Cerebellar nuclear complex (tissue), 1 donor: ENCODE measurements at places on chromosomes 2 and 18.

- DNase-seq, result no peak
Measured at GRCh38 chr2:3001615-3002560, 375.7 kb downstream of the EIPR1 start.

DNA sequence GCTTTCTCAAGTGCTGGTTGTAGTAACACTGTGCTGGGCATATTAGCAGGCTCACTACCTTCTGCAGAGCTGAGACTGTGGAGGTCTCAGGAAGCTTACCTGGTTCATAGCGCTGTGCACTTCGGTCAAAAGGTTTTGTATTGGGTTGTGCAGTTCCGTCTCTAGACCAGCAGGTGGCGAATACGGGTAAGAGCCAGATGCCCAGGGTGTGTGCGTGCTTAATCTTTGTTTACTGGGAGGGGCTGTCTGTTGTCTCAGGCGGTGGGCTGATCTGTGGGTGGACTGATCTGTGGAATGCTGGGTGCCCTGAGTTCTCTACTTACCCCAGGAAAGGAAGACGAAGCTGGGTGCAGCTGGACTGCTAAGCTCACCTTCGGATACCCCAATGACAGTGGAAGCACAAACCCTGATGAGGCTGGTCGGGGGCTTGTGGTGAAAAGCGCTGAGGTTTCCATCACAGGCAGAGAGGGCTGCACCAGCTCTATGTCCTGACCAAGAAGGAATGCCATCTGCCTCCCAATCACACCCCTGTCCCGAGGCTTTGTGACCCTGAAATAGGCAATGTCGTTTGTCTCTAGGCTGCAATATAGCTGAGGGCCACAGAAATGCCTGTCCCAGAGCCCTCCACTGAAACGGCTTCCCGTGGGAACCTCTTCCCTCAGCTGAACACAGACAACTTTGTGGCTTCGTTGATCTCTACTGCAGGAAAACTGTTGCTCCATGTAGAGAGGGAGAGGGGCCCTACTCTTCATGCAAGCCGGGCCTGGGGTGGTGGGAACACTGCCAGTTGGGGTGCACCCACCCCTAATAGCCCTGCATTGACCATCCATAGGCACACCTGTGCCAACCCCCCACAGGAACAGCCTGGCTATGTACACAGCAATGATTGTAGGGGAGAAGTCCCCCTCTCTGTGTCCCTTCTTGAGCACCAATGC, 45.9 kb upstream of the FAM117B start:
- DNase-seq, result no peak

DNA sequence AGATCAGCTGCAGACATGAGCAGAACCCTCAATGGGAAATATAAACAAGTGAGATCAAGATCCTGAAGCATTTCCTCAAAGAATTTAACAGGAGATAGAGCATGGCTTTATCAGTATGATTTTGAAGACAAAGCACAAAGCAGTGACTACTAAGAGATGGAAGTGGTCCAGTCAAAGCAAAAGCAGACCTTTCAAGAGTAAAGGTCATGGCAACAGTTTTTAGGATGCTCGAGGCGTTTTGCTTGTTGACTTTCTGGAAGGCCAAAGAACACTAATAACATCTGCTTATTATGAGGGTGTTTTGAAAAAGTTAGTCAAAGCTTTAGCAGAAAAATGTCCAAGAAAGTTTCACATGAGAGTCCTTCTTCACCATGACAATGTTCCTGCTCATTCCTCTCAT, 128.5 kb downstream of the KCNE4 start:
- DNase-seq, result no peak

DNA sequence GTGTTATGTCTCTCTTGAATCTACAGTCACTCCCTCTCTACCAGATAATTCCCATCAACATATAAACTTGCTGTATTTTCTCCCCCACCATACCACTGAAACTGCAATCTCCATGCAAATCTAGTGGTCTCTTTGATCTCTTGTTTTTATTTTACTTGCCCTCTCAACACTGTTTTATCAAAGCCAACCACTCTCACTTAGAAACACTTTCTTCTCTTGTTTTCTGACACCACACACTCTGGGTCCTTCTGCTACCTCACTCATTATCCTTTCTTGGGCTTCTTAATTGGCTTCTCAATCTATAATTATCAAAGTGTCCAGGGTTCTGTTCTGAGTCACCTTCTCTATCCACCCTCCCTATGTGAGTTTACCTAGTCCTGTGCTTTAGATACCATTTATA, 2.0 kb upstream of the MCFD2 start:
- DNase-seq, result no peak
